IMR-90 (cell line): ENCODE measurements at places on chromosomes 13 and 19. TPM values are rescaled to one million over a fixed set of nuclear protein-coding genes. Genes with fewer than 3 reads are reported as not detected.

The DAND5 gene
- 0.03 TPM in 1 of 2 replicates, not detected in the other for polyA plus RNA-seq

The LILRA1 gene
- polyA plus RNA-seq = not detected in 2 replicates

The MBD3L1 gene
- polyA plus RNA-seq = not detected in 2 replicates

The NLRP11 gene
- not detected in 2 replicates for polyA plus RNA-seq

The MEIS3 gene
- 33.0 TPM in 2 replicates for polyA plus RNA-seq

DNA sequence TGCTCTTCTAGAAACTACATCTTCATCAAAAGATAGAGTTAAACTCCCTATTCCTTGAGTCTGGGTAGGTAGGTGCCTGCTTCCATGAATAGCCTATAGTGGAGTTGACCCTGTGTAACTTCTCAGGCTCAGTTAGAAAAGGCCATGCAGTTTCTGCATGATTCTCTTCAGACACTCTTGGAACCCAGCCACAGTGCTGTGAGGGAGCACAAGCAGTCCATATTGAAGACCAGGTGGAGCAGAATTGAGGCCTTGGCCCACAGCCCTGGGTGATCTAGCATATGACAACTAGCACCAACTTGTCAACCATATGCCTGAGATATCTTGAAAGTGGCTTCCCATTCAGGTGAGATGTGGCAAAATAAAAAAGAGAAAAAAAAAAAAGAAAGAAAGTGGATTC is 10.3 kb upstream of the PAN3 start:
- DNase-seq = no peak

GRCh38 chr19:40742886-40743285 is 7.4 kb downstream of the ACTMAP start:
- DNase-seq = no peak

GRCh38 chr19:45638930-45639729 is at the start of gene EML2:
EML2 (minus strand) TSS chr19:45639397; CDS start chr19:45639376, 21 bp downstream.
- no peak for DNase-seq

DNA sequence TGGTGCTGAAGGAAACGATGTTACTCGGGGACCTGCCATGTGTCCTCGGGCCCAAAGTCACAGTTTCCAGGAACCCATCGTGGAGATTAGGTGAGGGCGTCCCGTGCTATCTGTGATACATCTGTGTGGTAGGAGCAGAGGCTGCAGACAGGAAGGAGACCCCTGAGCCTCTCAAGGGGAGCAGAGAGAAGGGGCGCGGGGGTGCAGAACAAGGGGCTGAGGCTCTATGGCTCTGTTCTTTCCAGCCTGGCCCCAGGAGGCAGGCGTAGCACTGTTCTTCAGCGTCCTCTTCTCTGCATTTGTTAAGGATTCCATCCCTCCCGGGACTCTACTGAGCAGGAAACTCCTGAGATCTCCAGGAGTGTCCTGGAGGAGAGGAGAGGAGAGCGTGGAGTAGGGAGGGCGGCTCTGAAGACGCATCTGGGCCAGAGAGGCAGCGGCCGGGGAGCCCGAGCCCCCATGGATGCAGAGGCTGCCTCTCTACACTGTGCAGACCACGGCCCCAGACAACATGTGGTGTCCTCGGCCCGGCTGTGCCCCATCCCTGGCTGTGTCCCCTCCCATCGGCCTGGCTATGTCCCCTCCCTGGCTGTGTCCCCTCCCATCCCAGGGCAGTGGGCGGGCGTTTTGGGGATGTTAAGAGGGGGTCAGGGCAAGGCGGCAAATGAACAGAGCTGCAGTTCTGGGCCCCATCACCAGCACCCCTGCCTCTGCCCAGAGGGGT is 118.0 kb downstream of the ATP11A start:
- no peak for DNase-seq

DNA sequence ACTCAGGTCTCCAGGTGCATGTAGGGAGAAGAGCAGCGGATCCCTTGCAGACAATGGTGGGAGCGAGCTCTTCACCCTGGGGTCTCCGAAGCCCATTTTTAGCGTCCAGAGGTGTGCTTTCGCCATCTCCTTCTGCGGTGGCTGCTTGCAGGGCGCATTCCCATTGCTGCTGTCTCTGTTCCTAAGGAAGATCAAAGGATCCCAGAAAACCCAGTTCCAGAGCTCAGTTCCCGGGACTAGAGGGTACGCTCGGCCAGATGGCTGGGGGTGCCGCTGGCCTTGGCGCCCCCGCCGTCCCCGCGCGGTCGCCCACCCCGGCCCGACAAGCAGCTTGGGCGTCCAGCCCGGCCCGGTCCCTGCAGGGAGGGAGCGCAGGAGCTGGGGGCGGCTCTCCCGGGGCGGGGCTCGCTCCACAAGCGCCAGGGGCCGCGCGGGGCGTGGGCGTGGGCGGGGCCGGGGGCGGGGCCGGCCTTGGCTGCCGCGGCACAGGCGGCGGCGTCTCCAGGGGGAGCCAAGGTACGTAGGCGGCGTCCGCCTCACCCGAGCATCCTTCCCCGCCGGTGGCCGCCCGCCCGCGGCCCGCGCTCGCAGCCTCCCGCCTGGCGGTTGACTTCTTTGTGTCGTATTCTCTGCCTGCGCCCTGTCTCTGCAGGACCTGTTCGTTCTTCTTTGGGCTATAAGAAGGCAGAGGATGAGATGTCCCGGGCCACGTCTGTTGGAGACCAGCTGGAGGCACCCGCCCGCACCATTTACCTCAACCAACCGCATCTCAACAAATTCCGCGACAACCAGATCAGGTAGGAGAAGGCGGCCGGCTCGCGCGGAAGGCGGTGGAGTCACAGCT is 96.8 kb downstream of the ATP8A2 start:
- DNase-seq = no peak

DNA sequence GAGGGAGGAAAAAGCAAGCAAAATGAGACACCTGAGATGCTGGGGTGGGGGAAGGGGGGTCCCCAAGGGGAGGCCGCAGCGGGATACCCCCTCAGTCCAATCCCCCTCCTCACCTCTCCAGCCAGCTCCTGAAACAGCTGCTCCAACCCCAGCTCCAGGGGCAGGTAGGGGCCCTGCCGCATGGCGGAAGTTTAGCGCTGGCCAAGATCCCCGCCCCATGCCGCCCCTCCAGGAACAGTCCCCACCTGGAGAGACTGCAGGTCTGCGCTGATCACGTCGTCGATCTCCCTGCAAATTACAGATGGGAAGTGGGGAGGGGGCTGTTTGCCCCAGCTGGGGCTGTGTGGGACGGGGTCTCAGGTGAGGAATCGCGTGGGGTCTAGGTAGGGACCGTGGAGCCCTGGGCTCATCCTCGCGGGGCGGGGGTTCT is 9.0 kb downstream of the CAPN12 start:
- DNase-seq = no peak

DNA sequence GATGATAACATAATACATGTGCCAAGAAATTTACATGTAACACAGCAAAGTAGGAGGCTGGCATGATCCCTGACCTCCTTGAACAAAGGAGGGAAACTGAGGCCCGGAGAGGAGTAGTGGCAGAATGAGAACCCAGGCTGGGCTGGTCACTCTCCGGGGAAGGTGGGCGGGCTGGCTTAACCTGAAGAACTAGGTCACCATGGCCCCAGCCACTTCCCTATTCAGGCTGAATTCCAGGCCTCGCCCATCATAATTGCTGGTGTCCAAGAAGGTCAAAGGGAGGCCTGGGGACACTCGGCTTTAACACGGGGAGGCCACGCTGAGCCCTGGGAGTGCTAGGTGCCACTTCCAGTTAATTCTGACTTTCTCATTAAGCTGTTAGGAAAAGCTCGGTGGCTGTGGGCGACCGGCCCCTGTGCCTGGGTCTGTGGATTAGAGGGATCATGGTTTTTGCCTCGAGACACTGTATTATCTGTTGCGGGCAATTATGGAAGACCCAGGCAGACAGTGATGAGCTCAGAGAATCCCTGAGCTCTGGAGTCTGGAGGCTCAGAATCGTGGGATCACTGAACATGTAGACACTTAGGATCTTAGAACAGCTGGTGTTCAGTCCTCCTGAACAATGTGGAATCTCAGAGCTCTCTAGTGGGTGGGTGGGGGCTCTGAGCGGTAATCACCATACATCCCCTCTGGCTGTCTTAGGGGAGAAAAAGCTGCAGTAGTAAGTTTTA is 5.0 kb upstream of the TINCR start:
- no peak for DNase-seq

DNA sequence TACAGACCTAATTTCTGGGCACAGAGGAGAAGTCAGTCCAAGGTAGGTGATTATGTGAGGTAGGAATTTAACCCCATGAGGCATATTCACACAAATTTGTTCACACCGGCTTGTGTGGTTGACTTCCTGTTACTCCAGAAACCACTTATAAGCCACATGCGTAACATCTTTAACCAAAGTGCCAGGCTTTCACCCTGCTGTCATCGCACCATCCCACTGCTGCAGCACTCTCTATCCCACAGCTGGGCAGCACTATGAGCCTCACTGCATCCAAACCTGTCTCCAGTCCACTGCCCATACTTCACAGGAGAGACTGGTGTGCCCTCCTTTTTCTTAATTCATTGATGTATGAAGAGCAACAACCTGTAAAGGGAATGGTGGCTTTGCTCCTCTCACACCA is 128.2 kb upstream of the ARGLU1 start:
- no peak for DNase-seq

- DNase-seq = no peak
Observed at GRCh38 chr13:23392313-23392712, 41.2 kb downstream of the SACS start.

- DNase-seq = no peak
Observed at GRCh38 chr19:16367261-16367683, 42.6 kb downstream of the KLF2 start.

- no peak for DNase-seq
Observed at GRCh38 chr13:26718146-26718545, 42.4 kb downstream of the GPR12 start.

- no peak for DNase-seq
Observed at GRCh38 chr19:44525721-44526430, 3.6 kb downstream of the CEACAM20 start.

DNA sequence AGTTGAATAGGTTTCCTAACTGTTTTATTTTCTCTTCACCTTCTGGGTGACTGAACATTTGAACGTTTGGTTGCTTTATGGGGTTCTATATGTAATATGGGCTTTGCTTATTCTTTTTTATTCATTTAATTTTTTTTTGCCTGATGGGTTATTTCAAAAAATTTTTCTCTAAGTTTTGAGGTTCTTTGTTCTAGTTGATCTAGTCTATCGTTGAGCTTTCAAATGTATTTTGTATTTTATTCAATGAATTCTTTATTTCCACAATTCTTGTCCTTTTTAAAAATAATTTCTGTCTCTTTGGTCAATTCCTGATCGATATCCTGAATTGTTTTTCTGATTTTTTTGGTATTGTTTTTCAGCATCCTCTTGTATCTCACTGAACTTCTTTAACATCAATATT is 239.5 kb upstream of the PCDH9 start:
- DNase-seq = no peak

DNA sequence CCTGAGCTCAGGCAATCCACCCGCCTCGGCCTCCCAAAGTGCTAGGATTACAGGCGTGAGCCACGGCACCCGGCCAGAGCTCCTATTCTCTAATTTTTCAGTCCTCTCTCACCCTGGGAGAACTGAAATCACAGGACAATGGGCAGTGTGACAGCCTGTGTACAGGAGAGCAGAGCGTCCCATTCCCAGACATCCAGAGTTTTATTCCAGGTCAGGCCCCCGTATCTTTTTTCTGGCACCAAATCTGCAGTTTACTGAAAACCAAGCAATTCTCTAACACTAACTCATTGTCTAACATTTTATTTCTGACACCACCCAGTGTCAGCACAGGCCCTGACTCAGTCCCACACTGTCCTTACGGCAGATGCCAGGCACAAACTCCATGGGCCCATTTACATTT is 6.7 kb downstream of the ZNF708 start:
- DNase-seq = no peak

- peak; percentile 37 for DNase-seq
Observed at GRCh38 chr13:19618977-19619376, 14.5 kb upstream of the MPHOSPH8 start.

- no peak for DNase-seq
Observed at GRCh38 chr19:47097396-47098201, 16.0 kb downstream of the ZC3H4 start.

- DNase-seq = no peak
Observed at GRCh38 chr13:60441761-60442160, 44.7 kb downstream of the TDRD3 start.
